Stimulated activated CD4-positive, alpha-beta T cell treated with anti-CD3 and anti-CD28 coated beads, Interleukin-1b, Interleukin-23, amount 100 ng/mL, for 4 hours (primary cell): ENCODE measurements at places on chromosomes 5 and 9.

GRCh38 chr9:35116539-35116897 is 856 bp upstream of the ATOSB start:
- no peak for DNase-seq

DNA sequence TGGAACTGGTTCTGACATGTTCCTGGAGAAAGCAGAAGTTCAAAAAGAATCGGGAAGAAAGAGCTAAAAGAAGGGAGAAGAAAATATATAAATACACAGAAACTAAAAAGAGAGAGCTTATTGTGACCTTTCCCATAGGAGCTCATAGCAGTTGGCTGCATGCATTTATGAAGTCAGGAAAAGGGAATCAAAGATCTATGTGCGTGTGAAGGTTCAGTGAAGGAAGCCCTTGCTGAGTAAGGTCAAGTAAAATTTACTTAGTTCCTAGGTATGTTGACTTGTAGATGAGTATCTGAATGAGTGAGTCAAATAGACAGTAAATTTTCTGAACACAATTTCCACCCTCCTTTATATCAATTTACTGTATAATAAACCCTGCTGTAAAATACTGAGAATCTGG is 632.5 kb downstream of the SLCO4C1 start:
- no peak for DNase-seq

DNA sequence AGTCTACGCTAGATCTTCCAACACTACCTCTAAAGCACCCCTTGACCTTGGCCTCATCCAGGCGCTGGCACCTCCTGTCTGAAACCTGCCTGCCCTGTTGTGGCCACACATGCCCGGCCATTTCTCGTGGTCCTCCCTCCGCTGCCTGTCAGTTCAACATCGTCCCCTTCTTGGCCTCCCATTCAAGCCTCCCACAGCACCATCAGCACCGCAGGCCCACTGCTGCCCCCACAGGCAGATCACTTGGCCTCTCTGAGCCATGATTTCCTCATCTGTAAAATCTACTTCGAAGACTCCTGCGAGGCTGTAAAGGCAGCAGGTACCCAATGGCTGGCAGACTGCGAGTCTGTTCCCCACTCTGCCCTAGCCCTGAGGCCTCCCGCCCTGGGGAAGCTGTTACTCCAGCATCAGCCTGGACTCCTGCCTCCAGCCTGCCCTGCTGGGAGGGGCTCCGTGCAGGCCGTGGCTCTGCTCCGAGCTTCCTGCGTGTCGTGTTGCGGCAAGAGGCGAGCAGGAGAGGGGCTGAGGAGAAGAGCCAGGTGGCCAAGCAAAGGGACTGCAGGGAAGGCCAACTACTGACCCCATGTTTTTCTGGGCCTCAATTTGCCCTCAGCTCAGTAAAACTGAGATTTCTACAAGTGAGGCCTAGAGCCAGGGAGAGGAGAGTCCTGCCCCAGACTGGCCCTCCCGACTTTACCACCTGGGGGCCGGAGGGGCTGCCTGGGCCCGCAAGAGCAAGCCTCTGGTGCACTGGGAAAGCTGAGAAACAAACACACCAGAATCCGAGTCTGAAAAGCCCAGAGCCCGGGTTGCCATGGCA is 70.5 kb upstream of the LRRTM2 start:
- DNase-seq = no peak

- peak; percentile 85 for DNase-seq
Measured at GRCh38 chr9:136485049-136486045, 2.5 kb upstream of the SEC16A start.

DNA sequence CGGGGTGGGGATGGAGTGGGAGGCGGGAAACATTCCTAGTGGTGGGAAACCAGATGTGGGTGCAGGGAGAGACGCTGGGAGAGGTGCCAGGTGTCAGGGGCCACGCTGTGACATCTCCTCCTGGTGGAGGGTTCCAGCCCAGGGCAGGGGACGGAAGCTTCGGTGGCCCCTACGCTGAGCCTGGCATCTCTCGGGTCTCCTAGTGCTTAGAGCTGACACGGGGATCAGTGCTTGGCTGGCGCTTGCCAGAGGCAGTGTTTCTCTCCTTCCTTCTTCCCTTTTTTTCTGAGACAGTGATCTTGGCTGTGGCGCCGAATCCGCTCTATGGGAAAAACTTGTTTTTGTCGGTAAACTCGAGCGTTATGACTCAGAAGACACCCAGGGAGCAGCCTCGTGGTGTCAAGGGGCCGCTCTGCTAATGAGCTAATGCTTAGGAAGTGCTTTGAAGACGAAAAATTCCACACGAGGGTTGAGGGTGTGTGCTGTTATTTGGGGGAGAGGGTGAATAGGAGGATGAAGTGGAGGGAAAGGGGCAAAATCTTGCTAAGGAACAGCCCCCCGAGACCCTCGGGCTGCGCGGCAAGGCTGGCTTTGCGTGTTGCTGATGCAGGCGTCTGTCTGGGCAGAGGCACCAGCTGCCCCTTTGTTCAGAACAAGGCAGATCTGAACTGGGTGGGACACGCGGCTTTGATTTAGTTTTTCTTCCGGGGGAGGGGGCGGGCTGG is 20.4 kb upstream of the IER5L start:
- no peak for DNase-seq

GRCh38 chr9:14434971-14435718 is 121.2 kb upstream of the NFIB start:
- no peak for DNase-seq

- no peak for DNase-seq
Measured at GRCh38 chr5:137734962-137735554, 831 bp downstream of the KLHL3 start.

DNA sequence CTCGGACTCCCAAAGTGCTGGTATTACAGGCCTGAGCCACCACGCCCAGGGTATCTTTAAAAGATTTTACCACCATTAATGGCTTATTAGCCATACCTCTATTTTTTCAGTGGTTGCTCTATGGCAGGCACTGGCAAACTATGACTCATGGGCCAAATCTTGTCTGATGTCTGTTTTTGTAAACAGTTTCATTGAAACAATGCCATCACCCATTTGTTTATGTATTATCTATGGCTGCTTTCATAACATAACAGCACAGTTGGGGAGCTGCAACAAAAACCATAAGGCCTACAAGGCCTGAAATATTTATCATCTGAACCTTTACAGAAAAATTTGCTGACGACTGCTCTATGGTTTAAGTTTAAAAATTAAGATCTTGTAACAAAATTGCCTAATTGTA is 66.8 kb downstream of the SLC38A9 start:
- DNase-seq = no peak

DNA sequence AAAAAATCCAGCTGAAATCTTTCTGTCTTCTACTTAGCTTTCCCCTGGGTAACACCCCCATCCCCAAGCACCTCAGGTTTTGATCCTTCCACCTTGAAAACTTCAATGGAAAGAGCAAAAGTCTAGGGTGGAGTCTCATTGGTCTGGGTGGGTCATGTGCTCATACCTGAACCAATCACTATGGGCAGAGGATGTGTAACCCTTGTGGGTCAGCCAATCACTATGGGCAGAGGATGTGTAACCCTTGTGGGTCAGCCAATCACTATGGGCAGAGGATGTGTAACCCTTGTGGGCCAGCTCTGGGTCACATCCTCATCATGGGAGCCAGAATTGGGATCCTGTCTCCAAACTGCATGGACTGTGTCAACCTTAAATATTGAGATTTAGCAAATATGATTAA is 18.5 kb downstream of the NAIF1 start:
- no peak for DNase-seq

DNA sequence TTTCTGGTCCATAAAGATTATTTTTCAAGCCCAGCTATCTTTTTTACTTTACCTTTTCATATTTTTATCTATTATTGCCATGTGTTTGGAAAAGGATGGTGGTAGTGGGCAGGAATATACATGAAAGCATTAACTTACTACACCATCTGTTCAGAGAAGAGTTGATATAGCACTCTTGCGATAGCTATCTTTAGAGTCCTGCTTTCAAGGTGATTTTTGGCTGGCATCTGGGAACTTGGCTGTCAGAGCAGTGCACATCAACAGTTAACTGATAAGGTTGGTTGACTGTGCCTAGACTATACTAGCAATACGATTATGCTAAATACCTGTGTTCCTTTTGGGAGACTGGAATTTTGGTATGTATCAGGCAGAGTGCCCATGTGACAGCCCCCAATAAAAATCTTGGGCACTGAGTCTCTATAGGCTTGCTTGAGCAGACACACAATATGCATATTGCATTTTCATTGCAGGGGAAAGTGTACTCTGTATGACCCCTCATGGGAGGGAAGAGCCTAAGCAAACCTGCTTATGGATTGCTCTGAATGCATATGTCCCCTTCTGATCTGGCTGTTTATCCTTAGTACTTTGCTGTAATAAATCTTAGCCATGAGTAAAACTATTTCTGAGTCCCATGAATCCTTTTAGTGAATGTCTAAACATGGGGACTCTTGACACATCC is 227.6 kb upstream of the C9orf72 start:
- no peak for DNase-seq

- no peak for DNase-seq
Measured at GRCh38 chr5:946720-947625, 54.3 kb downstream of the TRIP13 start.

DNA sequence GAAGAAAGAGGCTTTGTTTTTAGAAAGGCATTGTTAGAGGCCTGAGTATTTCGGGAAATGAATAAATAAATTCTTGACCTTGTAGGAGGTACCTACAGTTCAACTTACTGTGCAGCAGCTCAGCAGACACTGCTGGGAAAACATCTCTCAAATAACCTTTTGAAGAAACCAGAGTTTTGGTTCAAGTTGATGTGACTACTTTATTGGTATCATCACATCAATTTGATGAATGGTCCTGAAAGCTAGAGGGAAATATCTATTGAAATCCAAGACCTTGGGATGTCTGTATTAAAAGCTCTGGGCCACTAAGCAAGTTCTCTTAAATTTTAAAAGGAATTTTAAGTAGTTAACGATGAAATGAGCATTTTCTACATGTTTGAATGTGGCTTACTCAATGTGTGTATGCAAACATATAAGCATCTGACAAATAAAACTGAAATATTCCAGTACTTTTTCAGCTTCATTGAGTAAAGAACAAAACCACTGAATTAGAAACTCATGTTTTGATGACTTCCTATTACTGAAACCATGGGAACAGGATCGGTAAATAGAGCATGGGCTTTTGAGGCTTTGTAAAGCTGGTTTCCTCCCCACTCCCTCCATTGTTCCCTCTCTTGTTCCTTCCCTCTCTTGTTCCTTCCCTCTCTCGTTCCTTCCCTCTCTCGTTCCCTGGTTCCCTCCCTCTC is 36.7 kb downstream of the SLC27A6 start:
- DNase-seq = no peak

- DNase-seq = no peak
Measured at GRCh38 chr9:127447416-127448111, 3.6 kb downstream of the RPL12 start.

DNA sequence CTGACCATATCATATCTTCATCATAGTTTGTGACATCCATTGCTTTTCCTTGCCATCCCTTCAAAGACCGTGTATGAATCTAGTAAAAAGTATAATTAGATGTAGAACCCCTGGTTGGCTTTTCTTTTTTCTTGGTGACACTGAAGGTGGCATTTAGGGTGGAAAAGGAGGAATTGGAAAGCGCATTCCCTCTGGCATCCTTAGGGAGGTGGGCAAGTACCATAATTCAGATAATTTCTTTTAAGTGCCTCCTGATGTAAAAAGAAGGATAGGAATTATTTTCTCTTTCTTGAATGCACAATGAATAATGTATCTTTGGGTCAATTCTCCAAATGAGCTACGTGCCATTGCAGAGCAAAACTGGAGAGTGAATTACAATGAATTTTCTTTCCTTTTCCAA is 73.2 kb upstream of the SMARCA2 start:
- no peak for DNase-seq

DNA sequence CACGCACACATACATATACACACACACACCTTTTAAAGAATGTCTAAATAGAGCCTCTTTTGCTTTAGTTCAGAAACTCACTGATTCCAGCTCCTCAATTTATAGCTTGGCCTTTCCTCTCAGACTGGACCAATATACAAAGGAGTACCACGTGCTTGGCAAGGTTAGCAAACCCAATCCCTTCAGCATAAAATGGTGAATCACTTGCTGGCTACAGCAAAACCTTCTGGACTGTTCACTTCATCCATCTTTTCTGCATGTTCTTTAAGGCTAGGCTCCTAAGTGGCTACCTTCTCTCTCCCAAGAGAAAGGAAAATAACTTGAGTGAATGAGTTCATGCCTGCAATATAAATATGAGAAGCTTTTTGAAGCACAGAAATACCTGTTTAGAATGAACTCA is 109.7 kb downstream of the LPAR1 start:
- no peak for DNase-seq

DNA sequence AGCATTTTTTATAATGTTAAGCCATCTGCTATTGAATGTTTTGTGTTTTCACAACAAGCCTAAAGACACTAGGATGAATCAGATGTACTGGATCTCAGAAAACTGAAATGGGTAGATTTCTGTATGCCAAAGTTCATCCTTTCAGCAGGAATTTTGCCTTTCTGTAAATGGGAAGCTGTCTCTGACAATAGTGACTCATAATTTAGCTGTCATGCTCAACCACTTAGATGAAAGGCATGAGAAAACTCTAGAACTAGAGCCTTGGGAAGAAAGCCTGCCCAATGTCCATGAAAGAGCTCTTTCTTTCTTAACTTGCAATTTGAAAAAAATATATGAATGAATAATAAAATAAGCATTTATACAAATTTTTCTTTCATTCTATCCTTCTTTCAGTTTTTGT is 616.0 kb upstream of the EDIL3 start:
- DNase-seq = no peak

GRCh38 chr5:60598424-60598823 is 101.5 kb downstream of the DEPDC1B start:
- DNase-seq = no peak

- DNase-seq = no peak
Measured at GRCh38 chr5:146081556-146081955, 23.8 kb downstream of the PLAC8L1 start.

GRCh38 chr5:4571248-4571948 is 568.7 kb upstream of the ADAMTS16 start:
- no peak for DNase-seq
